ENCODE measurements at places on chromosomes 6 and 20.

- DNase-seq, result peak; percentile 72
Measured at GRCh38 chr6:33589731-33590530, 9.9 kb upstream of the BAK1 start.

DNA sequence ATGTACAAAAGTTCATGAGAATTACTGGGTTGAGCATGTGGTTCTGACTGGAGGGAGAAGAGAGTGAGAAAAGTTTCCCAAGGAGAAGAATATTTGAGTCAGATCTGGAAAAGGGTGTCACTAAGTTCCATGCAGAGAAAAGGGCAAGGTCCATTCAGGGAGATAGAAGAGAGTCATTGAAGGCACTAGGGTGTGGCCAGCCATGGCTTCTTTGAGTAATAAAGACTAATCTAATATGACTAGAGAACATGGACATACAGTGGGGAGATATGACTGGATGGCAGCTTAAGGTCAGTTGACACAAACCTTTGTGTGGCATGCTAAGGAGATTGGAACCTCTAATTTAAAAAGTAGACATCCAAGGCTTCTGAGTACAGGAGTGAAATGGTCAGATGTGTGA lies 10.7 kb upstream of the SLC17A4 start:
- DNase-seq, result no peak

DNA sequence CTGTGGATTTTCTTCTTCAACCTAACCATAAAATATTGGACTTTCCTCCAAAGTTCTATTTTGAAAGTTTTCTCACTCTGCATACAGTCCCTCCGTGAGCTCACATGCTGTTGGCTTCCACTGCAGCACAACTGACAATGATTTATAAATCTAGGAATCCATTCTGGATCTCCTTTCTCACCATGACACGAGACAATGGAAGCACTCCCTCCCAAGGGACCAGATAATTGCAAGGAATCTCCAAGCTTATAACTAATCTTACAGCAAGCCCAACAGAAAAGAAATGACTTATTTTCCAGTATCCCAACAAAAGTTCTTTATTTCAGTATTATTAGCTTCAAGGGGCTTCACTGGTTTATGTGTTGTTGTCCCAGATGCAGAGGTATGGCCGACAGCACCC lies 729.0 kb downstream of the RFPL4B start:
- no peak for DNase-seq

- DNase-seq, result no peak
Measured at GRCh38 chr6:139553916-139554315, 179.5 kb upstream of the CITED2 start.

GRCh38 chr6:30041821-30042220 lies 19.2 kb upstream of the POLR1H start:
- DNase-seq, result no peak

DNA sequence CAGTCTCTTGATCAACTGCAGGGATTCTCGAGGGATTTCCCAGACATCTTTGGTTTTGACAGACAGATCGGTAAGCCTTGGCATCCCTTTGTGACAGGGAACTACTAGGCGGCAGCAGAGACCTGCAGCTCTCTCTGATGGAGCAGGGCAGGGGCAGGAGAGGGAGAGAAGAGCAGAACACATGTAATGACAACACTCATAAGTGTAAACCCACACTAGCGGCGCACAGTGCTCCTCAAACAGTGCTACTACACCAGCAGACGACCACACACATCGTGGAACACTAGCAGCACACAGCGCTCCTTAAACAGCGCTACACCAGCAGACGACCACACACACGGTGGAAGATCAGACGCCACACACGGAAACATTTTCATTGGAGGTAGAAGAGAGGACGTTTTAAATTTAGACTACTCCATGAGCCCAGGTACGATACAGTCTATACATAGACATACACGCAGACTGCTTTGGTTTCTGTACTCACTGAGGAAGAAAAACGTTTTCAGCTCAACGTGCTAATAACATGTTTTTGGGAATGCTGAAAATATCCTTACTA lies 94.5 kb upstream of the TRAF3IP2 start:
- no peak for DNase-seq

GRCh38 chr6:127186889-127187288 lies 68.4 kb downstream of the RSPO3 start:
- DNase-seq, result no peak

GRCh38 chr6:141202626-141203025 lies 930.1 kb upstream of the GJE1 start:
- DNase-seq, result no peak

- no peak for DNase-seq
Measured at GRCh38 chr6:132025468-132025867, 74.3 kb upstream of the CCN2 start.

DNA sequence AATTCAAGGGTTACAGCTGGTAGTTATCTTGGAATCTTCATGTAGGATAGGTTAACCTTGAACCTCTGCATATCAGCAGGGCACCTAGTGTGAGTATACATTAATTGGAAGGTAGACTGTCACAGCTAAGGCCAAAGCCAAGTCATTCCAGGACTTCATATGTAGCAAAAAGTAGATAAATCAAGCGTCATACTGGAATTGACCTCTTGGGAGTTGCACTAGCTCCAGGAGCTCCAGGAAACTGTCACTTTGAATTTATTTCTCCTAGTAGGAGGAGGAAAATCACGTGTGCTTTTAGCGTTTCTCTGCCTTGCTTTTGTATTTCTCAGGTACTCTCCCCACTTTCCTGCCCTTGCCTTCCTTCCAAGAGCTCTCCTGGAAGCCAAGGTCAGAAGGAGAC lies 30.3 kb downstream of the RIPOR2 start:
- DNase-seq, result no peak

GRCh38 chr6:132167929-132168892 lies 217.0 kb upstream of the CCN2 start:
- DNase-seq, result no peak

- DNase-seq, result no peak
Measured at GRCh38 chr20:1430004-1430451, 36.6 kb downstream of the NSFL1C start.

DNA sequence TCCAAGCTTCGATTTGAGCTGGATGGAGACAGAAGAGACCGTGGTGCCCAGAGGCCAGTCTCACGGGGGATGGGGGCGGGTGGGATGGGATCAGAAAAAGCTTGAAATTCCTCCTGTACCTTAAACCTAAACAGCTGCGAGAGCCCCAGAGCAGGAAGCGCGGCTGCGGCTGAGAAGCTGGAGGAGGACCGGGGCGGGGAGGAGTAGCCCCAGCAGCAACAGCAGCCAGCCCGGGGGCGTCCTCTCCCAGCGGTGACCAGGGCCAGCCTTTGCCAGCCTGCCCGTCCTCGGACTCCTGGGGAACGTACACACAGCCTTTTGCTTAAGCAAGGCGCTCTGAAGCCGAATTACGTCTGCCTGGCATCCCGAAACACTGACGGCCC lies 17.4 kb upstream of the PRDM13 start:
- no peak for DNase-seq

- DNase-seq, result no peak
Measured at GRCh38 chr6:108744996-108745395, 103.2 kb upstream of the ARMC2 start.

GRCh38 chr6:154086510-154086909 lies 47.5 kb downstream of the OPRM1 start:
- no peak for DNase-seq

GRCh38 chr6:33875141-33875581 lies 71.4 kb upstream of the MLN start:
- DNase-seq, result no peak

GRCh38 chr6:164346631-164347030 lies 932.1 kb downstream of the QKI start:
- no peak for DNase-seq

- DNase-seq, result no peak
Measured at GRCh38 chr20:48862279-48862678, 34.5 kb upstream of the PREX1 start.

- DNase-seq, result no peak
Measured at GRCh38 chr6:114343782-114344144, 940 bp upstream of the HS3ST5 start.

DNA sequence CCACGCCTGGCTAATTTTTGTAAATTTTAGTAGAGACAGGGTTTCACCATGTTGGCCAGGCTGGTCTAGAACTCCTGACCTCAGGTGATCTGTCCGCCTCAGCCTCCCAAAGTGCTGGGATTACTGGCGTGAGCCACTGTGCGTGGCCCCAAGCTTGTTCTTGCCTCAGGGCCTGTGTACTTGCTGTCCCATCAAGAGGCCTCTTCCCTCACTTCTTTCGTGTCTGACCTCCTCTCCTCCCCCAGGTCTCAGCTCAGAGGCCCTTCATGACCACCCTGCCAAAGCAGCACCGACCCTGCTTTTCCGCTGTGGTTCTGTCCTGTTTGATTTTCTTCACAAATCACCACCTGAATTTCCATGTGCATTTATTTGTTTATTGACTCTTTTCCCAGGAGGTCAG lies 10.5 kb upstream of the UBE2V1 start:
- DNase-seq, result no peak

- no peak for DNase-seq
Measured at GRCh38 chr6:33497157-33497556, 42.8 kb downstream of the ZBTB9 start.

- DNase-seq, result no peak
Measured at GRCh38 chr20:9203081-9203447, 134.2 kb downstream of the PLCB4 start.

GRCh38 chr20:38337561-38338140 lies 8.6 kb upstream of the LBP start:
- peak; percentile 57 for DNase-seq

GRCh38 chr6:80676386-80676785 lies 569.9 kb downstream of the BCKDHB start:
- no peak for DNase-seq

DNA sequence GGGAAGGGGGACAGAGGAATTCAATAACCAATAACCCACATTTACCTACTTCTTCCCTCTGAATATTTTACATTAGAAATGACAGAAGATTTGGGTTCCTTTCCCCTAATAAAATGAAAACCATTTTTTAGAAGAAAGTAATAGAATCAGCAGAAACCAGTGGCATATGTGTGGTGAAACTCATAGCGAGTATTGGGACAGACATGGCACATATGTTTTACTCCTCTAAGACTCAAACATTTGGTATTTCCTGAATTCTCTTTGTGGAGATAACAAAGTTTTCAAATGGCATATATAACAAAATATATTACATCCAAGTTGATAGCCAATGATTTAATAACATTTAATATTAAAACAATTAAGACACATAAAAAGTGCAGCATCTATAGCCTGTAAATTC lies 12.9 kb upstream of the BEND3 start:
- DNase-seq, result no peak

DNA sequence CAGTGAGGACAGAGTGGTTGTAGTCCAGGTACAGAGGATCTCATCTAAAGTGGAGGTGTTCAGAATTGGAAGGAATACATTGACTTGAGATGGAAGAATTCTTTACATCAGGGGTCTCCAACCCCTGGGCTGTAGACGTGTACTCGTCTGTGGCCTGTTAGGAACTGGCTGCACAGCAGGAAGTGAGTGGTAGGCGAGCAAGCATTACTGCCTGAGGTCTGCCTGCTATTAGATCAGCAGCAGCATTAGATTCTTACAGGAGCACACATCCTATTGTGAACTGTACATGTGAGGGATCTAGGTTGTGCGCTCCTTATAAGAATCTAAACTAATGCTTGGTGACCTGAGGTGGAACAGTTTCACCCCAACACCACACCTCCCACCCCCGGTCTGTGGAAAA lies 121.1 kb downstream of the CDKAL1 start:
- DNase-seq, result no peak
